ENCODE measurements at places on chromosomes 2 and 18.

DNA sequence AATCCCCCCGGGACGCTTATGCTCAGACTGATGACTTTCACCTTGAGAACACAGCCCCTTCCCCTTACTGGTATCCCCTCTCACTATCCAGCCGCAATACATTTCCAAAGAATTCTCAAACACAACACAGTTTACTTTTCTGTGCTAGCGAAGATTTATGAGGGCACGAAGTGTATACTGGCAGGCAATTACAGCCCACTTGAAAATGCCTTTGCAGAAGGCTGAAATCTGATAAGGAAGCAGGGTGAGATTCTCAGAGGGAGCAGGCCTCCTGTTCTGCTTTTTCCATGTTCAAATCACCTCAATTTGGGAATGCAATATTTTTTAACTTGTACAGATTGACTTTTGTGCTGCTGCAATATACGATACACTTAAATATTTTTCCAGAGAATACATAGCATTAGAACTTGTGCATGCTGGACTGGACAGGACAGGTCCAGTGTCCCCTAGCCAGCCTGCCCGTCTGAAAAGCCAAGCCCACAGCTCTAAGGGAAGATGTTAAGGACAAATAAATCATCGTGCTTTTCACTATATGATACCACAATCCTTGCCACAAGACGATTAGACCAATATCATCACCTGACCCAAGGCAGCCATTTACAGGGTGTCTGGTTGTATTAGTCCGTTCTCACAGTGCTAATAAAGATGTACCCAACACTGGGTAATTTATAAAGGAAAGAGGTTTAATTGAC, 262.1 kb downstream of the EPHA4 start:
- no peak for DNase-seq

GRCh38 chr2:46525522-46526155, 46.3 kb downstream of the TMEM247 start:
- DNase-seq = no peak

GRCh38 chr2:227576110-227576509, 22.6 kb upstream of the SCYGR2 start:
- no peak for DNase-seq

DNA sequence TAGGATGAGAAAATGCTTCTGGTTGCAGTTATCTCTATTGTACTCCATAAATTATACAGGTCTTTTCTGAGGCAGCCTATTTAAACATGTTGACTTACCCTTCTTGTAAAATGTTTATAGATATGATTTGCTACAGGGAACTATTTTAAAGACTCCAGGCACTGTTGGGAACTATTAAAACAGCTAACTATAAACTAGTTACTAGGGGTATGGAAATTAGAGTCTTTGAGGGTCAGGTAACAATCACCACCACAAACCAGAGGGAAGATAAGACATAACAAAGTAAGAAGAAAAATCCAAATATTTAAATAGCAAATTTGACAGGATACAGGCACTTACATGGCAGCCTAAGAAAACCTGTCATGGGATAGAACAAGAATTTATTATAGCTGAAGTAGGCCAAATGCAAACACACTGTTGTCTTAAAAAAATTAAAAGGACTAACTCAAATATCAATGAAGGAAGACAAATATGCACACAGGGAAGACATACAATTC, 251.0 kb upstream of the CWC22 start:
- DNase-seq = no peak

GRCh38 chr18:27899893-27900292, 277.0 kb downstream of the CDH2 start:
- DNase-seq = no peak

DNA sequence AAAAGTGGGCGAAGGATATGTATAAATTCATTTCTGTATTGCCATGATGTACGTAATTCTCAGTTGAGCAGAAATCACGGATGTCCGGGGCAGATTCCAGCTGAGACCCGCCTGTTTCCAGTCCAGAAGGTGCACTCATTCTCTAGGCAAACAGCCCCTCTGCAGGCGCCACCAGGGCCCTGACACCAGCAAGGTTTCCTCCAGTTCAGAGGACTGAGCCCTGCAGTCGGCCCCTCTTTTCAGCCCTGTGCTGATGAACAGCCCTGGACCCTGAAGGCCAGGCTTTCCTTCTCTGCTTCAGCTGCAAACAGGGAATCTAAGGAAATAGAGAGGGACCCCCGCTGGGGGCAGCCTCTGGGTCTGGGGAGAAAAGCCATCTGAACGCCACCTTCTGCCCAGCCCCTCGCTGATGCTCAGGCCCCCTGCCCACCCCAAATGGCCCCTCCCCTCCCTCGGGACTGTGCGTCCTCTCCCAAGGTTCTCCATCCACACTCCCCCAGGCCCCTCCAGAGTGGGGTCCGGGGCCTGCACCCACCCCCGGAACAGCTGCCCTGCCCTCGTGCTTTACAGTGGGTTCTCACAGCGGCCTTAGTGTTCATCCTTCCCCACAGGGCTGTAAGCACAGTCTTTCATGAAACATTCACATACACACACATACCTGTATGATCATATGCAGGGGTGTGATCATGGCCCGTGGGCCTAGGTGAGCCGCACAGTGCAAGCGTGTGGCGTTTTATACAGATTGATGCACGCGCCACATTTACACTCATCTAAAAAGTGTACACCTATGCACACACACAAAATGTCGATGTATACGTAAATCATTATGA, 12.1 kb downstream of the COPS9 start:
- DNase-seq = no peak

GRCh38 chr2:203960811-203961210, 24.2 kb downstream of the ICOS start:
- DNase-seq = no peak

DNA sequence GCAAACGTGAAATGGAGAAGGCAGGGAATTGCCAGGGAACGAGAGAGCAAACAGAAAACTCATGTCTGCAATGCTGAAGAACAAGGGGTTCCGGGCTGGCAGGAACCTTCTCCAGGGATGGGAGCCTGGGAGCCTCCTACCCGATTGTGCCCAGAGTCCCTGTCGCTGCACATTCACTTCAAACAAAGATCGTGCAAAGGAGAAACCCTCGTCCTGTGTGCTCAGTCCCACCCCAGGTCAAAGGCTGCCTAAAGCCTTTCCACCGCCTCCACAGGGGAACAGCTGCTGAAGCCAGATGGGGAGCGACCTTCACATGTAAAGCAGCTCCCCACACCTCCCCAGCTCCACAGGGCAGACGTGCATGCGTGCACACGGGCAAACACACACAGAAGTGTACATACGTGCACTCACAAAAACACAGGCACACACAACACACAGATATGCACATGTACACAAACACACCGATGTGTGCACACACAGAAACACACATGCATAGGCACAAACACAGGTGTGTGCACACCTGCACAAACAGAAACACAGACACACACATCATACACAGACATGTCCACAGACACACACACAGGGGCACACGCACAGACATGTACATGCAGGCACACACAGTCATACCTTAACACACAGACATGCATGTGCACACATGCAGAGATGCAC, 460.1 kb upstream of the SALL3 start:
- DNase-seq = no peak

DNA sequence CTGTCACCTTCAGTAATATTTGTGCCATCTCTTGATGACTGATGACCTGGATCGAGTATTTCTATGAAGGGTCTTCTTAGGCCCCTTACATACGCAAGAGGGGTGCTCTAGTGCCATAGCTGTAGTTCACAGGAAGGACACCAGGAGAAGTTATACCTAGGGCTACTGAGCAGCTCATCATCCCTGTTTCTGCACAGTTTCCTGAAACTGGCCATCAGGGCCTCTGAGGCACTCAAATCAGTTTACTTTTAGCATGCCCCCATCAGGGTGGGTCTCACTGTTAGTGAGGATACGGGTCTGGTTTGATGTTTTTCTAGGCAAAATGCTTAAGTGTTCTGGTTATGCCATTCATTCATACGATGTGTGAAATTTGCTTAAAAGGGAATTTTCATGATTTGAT, 20.0 kb upstream of the FBLN7 start:
- no peak for DNase-seq

DNA sequence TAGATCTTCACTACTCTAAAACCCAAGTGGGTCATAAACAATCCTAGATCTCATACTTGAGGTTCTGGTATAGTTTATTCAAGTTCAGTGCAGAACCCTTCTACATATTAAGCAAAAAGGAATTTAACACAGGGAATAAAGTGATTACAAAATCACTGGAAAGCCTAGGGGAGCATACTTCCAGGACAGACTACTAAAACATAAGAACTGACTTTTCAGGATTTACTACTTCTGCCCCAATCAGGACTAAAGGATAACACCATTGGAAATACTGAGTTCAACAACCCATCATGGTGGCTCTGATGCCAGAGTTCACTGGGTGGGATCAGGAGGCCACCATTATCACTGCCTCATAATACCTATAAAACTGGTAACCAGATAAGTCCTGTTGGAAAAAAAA, 123.6 kb downstream of the DNAH7 start:
- no peak for DNase-seq

DNA sequence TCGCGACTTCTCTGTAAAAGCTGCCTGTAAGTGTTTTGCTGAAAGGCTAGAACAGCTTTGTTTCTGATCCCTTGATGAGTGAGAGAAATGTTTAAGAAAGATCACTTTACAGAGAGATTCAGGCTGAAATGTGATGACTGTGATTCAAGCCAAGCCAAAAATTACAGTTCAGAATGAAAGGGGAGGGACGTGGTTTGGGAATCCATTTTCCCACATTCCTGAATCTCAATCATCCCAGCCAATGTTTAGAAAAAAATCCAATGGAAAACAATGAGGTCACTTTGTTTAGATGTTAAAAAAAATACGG, 416.7 kb downstream of the ARHGAP15 start:
- DNase-seq = no peak

GRCh38 chr2:107738266-107738665, 88.4 kb upstream of the RGPD4 start:
- DNase-seq = no peak

- DNase-seq = no peak
These were observed 47.1 kb upstream of the CCBE1 start for GRCh38 chr18:59744271-59744721.

DNA sequence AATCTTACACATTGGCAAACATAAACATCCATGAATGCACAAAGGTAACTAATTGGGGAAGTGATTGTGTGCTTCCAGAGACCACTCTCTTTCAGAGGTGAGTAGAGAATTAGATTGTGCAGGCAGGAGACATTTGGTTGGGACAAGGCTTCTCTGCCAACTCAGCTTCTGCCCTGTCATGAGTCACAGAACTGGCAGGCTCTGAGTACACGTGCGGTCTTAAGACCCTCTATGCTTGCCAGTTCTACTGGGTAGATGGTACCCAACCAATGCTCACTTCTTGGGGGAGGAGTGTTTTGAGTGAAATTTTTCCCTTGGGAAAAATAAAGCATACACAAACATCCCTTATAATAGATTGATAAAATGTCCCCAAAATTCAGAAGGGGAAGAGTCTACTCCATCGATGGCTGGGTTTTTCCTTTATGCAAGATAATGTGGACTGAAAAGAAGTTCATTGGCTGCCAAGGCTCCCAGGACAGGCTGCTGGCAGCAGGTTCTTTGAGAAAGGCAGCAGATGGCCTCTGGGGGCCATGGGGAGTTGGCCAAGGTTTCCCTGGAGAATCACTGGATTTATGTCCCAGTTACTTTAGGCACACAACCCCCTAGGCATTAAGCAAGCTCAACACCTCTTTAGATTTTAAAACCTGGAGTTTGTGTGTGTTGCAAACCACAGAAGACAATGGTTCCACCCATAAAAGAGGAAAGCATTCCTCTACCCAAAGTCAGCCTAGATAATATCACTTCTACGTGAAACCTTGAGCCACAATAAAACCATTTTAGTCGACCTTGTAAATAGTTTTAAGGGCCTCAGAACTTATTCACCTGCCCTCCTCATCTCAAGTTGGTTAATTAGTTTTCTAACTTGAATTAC, 417.0 kb downstream of the TXNL1 start:
- DNase-seq = no peak

GRCh38 chr2:218569661-218570500, 1.2 kb downstream of the CNOT9 start:
- DNase-seq = no peak

- DNase-seq = no peak
These were observed 317.4 kb downstream of the EN1 start for GRCh38 chr2:118529908-118530599.

DNA sequence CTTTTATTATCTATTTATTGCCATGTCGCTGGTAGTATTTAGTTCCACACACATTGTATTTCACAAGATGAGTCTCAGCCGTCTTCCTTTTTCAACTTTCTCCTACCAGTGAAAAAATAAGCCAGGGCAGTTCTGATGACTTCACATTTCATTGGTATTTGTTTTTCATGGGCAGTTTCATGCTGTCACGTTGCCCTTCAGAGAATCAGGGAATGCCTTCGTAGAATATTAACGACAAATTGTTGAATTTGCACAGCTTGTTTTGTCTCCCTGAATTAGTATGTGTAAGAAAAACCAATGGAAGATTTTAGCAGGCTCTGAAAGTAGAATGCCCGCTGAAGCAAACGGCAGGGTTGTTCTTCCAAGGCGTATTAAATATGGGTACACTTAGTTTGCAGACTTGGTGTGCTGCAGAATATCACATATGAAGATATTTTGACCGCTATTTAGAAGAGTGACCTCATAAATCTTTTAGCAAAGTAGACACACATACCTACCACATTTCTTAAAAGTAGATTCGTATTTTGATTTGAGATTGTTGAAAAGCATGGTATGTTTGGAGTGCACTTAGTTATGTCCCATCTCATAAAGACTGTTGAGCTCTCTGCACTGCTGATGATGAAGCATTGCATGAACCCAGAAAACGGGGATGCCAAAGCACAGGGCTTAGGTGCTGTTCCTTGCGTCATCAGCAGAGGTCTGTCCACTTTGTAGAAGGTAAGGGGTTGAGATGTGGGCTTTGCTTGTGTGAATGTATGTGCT, 2.9 kb downstream of the NEDD4L start:
- no peak for DNase-seq

DNA sequence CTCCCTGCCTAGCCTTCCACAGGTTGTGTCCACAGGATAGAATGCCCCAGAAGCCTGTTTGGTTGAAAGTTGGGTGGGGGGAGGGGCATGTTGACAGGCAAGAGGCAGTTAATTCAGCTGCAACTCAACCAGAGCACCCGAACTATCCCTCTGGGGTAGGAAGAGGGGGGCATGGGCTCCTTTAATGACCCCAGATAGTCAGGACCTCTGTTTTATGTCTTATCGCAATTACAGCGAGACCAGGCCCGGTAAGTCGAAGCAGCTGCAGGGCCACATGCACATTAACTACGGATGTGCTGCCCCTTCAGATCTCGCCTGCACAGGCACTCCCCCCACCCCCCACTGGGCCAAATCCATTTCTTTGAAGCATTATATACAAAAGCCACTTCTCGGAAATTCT, 363.8 kb upstream of the HNRNPA3 start:
- DNase-seq = no peak

DNA sequence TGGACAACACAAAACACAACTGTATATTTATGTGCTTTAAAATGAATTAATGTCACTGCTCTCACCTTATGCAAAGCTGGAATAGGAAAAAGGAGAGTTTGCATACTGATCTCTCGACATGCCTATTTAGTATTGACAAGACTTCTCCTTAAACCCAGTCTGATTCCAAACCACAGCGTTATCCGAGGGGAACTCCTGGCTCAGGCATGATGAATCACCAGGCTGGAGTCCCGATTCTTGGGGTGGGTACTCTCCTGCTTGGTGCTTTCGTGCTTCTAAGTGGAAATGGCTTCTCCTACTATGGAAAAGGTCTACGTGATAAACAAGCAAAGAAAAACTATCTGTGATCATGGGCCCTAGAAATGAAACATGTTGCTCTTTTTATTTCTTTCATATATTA, 88.9 kb upstream of the SLC35G4 start:
- DNase-seq = no peak

- DNase-seq = no peak
These were observed 69.4 kb downstream of the AGAP1 start for GRCh38 chr2:235563056-235563910.

- DNase-seq = no peak
These were observed 120.3 kb downstream of the RDH14 start for GRCh38 chr2:18440141-18440661.
